ENCODE measurements at places on chromosomes 5 and 9.

DNA sequence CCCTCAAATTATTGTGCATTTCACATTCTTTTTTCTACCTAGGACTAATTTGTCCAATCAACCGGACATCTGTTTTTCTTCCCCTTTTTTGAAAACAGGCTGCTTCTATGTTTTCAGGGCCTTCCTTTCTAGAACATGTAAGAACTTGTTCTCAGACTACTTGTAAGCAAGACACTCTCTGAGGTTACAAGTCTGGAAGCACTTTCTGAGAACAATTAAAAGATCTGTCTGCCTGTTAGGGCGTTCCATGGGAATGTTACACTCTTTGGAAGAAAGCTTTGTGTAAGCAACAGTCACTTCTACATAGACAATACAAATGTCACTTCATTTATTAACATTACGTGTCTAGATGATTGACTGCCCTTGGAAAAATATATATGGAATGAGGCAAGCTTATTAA, 50.9 kb upstream of the HSPB3 start:
- DNase-seq, result no peak

DNA sequence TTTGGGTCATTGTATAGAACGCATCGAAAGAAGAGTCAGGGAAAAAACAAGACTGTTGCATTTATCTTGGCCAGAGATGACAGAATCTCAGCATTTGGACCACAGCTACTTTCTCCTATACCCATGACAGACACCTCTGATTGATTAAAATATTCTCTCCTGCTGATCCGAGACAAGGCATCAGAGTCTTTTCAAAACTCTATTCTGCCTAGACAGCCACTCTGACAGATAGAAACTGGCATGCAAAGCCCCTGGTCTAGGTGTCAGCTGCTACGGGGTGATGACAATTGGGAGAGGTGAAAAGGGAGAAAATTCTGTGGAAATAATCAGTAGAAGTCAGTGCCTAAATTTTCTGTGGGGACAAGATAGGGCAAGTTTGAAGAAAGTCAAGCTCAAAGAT, 152.2 kb downstream of the PIK3R1 start:
- DNase-seq, result no peak

GRCh38 chr9:88267283-88267682, 121.0 kb upstream of the SPIN1 start:
- no peak for DNase-seq

DNA sequence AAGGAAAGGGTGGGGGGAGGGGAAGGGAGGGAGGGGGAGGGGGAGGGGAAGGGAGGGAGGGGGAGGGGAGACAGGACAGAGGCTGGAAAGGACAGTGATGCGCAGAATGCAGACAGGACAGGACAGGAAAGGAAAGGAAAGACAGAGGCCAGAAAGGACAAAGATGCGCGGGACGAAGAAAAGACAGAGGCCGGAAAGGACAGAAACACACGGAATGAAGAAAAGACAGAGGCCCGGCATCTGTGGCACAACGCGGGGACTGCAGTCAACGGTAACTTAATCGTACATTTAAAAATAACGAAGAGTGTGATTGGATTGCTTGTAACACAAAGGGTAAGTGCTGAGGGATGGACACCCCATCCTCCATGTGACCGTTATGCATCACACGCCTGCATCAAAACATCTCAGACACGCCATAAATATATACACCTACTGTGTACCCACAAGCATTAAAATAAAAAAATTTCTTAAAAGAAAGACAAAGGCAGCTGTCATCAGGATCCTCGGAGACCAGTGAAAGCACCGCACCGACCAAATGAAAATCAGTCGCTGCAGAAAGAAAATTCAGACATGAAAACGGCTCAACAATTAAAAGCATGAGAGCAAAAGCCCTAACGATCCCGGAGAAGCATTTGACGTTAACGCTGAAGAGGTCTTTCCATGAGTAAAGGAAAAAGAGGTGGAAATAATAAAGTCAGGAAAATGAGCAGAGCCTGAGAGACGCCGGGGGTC, 52.9 kb upstream of the EXOC3 start:
- no peak for DNase-seq

- DNase-seq, result no peak
Measured at GRCh38 chr9:2229109-2229721, 214.1 kb downstream of the SMARCA2 start.

Data from NCI-H1930 (cell line).